Upper lobe of left lung (tissue), 6 donors: ENCODE measurements at places on chromosomes 3 and 15. TPM values are rescaled to one million over a fixed set of nuclear protein-coding genes. Genes with fewer than 3 reads are reported as not detected.

DNA sequence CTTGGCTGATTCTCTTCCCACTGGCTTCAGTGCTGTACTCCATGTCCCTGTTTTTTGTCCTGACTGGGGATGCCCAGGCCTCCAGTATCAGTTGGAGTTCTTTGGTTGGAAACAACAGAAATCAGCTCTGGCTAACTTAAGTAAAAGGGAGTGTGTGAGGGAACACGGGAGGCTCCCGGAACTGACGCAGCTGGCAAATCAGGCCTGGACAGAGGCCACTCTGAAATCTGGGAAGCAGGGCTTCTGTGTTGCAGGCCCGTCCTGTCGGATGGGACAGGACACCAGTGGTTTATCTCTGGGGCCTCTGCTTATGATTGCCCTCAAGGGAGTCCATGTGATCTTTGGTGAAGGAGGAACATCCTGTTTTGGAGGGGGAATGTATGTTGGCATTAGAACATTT is 124.3 kb downstream of the CHCHD6 start:
- no peak overlapping the region for H3K4me3 ChIP-seq
- no peak overlapping the region for H3K27ac ChIP-seq
- H3K27me3 ChIP-seq, result no peaks in the 10 kb centered on the region
- no peaks in the 10 kb centered on the region for H3K4me1 ChIP-seq

GRCh38 chr3:10845839-10846656 is 30.0 kb downstream of the SLC6A11 start:
- peak; percentile 30 for DNase-seq
- H3K36me3 ChIP-seq, result no peaks in the 10 kb centered on the region
- no peak overlapping the region for H3K4me3 ChIP-seq
- no peaks in the 10 kb centered on the region for H3K27me3 ChIP-seq

DNA sequence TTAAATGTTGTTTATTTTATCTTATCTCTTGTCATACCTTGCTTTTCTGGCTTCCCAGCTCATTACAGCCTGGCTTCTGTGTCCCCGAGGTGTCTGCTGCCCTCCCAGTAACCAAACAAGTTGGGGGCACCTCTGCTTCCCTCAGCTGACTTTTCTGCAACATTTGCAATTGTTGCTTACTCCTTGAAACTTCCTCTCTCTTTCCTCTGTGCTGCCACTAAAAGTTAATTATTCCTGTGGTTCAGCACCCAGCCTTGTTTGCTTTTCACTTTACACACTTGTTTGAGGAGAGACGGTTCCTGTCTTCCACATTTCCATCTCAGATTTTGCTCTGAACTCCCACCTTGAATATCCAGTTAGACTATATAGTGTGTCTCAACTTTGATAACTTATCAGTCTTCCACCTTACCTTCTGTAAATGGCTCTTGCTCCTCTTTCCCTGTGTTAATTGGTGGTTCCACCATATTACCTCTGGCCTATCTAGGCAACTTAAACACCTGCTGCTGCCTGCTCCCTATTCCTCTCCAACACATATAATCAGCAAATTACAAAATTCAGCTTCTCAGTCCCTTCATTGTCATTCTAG is 21.6 kb downstream of the MCTP2 start:
- H3K27ac ChIP-seq, result no peak overlapping the region
- DNase-seq, result no peak
- no peaks in the 10 kb centered on the region for H3K27me3 ChIP-seq
- peaks cover 1% of the 10 kb centered on the region for H3K4me1 ChIP-seq

- H3K4me3 ChIP-seq, result peak within 1 kb of the TSS; percentile 56
- no peak within 1 kb of the TSS for H3K27ac ChIP-seq
- H3K4me1 ChIP-seq, result peaks cover 14% of the 10 kb centered on the region
- no peaks in the 10 kb centered on the region for H3K36me3 ChIP-seq
- peak; percentile 47 for DNase-seq
- H3K27me3 ChIP-seq, result no peaks in the 10 kb centered on the region
Measured at GRCh38 chr3:36380221-36381031, at the start of gene STAC. Gene STAC (plus strand): TSS chr3:36380504. CDS start chr3:36380644, 140 bp downstream.

DNA sequence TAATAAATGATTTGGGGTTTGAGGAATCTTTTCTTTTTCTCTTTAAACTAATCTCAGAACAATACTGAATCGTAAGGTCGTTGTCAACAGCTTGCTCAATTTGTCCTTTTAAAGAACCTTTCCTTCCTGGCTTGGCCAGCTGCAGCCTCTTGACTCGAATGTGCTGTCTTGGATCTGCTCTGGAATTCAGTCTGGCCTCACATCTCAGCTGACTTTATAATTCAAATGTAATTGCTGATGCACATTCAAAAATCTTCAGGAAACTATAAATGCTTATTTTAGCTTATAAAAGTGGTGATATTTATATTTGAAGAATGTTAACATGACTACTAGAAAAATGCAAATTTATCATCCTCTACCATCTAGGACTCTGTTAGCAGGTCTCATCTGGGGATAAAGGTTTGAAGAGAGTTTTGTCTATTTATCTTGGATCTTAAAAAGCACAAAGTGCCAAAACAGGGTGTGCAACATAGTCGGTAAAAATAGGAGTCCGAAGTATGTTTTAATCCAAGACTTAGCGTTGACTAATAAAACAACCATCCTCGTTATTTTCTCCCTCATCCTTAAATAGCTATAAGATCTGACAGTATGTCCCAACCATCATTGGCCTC is 1035.2 kb downstream of the MCTP2 start:
- H3K4me3 ChIP-seq, result no peak overlapping the region
- H3K36me3 ChIP-seq, result no peaks in the 10 kb centered on the region
- peak overlapping the region; percentile 27 for H3K27ac ChIP-seq
- DNase-seq, result no peak

DNA sequence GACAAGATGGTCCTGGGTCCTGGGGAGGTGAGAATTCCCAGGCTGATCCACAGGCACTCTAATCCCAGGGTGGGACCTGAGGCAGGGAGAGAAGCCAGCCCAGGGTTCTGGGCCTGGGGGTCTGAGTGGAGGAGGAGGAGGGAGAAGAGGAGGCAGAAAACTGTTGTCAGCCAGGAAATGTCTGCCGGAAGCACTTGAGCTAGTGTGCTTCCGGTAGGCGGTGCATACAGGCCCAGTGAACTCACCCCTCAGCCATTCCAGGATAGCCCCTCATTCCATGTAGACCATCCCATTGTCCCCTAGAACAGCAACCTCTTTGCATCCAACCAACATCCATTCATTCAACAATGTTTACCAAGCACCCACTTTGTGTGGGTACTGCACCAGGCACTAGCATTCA is 47.9 kb upstream of the LCTL start:
- H3K27me3 ChIP-seq, result no peaks in the 10 kb centered on the region
- H3K36me3 ChIP-seq, result no peaks in the 10 kb centered on the region
- H3K27ac ChIP-seq, result peak overlapping the region; percentile 69
- no peak for DNase-seq

DNA sequence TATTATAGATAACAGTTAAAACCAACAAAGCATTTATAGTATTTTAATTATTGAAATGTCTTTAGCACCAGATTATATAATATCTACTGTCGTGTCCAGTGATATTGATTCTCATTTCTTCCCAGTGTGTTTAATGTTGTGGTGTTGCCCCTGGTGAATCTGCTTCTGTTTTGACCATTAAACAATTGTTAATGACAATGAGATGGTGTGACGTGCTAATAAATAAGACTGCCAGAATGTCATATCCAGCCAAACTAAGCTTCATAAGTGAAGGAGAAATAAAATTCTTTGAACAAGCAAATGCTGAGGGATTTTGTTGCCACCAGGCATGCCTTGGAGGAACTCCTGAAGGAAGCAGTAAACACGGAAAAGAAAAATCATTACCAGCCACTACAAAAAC is 480.0 kb upstream of the ROBO1 start:
- H3K27me3 ChIP-seq, result no peaks in the 10 kb centered on the region
- H3K36me3 ChIP-seq, result no peaks in the 10 kb centered on the region
- no peak overlapping the region for H3K27ac ChIP-seq
- DNase-seq, result no peak
- no peak overlapping the region for H3K4me3 ChIP-seq

XIRP1 gene
- not detected for total RNA-seq

MINAR1 gene
- 0.67 TPM for total RNA-seq

COL6A5 gene
- total RNA-seq, result 4.6 TPM
